Aorta (tissue), 5 donors: ENCODE measurements at places on chromosomes 5 and 9. TPM values are rescaled to one million over a fixed set of nuclear protein-coding genes. Genes with fewer than 3 reads are reported as not detected.

UBTD2 gene
- total RNA-seq = 17.0 TPM

CTNND2 gene
- total RNA-seq = 0.24 TPM

DNA sequence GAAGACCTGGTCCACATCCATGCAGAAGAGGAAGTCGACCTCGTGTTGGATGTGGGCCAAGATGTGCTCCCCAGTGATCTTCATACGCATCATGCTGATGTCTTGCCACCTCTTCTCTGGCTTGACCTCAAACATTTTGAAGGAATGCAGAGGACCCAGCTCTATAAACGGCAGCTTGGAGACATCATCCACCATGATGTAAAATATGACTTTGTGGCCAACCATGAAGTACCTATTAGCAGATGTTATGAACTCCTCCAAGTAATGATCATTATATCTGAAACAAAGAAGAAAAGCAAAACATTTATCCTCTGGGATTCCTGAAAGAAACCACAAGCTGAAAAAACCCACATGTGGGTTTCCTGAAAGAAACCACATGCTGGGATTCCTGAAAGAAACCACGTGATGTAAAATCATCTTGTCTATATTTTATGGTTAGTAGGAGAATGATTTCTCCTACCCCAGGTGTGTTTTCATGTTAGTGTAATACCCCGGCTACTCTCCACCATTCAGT is 52.3 kb downstream of the GGTA1 start:
- DNase-seq = no peak
- no peak overlapping the region for H3K27ac ChIP-seq
- no peaks in the 10 kb centered on the region for H3K36me3 ChIP-seq
- no peaks in the 10 kb centered on the region for H3K4me1 ChIP-seq

- no peak overlapping the region for H3K4me3 ChIP-seq
- no peaks in the 10 kb centered on the region for H3K36me3 ChIP-seq
- H3K27ac ChIP-seq = no peak overlapping the region
- DNase-seq = no peak
Measured at GRCh38 chr9:123631862-123632261, 275.9 kb downstream of the CRB2 start.

GRCh38 chr5:132473019-132473531 is 17.5 kb downstream of the IRF1 start:
- no peaks in the 10 kb centered on the region for H3K27me3 ChIP-seq
- H3K4me3 ChIP-seq = no peak overlapping the region
- H3K27ac ChIP-seq = no peak overlapping the region
- no peak for DNase-seq
- H3K4me1 ChIP-seq = no peaks in the 10 kb centered on the region

DNA sequence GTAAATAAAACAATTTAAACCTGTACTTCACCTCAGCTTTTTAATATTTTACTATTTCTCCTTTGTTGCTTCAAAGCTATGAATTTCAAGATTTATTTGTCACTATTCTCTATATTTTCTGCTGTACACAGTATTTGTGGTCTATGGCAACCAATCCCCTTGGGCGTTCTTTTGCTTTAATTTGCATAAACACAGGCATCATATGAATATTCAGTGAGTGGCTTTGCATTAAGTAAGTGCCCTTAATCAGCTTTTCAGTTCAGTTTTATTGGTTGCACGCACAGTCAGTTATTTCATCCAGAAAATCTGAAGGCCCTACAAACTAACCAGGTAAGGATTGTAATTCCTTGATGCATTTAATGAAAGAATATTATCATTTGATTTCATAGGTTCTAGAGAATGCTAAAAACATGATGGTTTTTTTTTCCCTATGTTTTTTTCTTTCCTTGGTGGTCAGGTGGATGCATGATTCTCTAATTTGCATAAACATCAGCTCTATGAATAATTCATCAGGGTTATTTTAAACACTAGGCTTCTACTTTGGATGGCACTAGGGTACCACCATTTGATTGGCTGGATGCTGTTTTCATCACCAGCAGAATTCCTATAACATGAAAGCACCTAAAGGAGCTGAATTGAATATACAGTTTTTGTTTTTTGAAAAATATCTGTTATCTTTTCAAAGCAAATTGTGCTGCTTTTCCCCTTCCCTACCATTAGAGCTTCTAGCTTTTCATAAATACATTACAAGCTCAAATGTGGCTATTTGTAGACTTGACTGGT is 249.2 kb upstream of the CCNH start:
- H3K4me1 ChIP-seq = no peaks in the 10 kb centered on the region
- no peaks in the 10 kb centered on the region for H3K36me3 ChIP-seq
- no peaks in the 10 kb centered on the region for H3K27me3 ChIP-seq
- no peak overlapping the region for H3K27ac ChIP-seq
- H3K4me3 ChIP-seq = no peak overlapping the region

DNA sequence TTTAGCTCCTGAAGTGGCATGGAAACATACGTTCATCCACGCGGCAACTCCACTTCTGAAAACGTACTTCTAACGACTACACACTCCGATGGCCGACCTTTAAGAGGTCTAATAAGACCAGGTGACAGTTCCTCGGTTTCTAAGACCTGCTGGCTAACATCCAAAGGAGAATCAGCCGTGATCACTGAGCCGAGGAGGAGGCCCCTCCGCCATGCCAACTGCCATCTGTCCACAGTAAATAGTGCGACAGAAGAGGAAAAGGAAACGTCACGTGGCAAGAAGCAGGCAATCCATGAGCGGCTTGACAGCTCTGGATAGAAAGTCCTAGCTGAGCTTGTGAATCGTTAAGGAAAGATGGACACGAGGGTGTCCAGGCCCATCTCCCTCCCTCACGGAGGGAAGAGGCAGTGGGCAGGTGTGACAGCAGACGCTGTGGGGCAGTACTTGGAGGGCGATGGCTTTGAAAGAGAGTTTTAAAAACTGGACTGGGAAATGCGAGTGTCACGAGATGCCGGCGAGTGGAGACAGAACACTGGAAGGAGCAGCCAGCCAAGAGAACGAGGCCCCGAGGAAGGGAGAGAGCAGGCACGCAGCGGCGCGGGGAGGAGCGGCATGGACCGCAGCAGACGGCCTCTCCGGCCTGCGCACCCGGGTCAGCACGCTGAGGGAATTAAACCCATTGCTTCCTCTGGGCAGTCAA is 66.7 kb upstream of the TBC1D9B start:
- no peaks in the 10 kb centered on the region for H3K4me1 ChIP-seq
- no peak overlapping the region for H3K4me3 ChIP-seq
- no peaks in the 10 kb centered on the region for H3K27me3 ChIP-seq
- no peak for DNase-seq
- no peak overlapping the region for H3K27ac ChIP-seq
- H3K36me3 ChIP-seq = no peaks in the 10 kb centered on the region

- no peaks in the 10 kb centered on the region for H3K36me3 ChIP-seq
- H3K27ac ChIP-seq = no peak overlapping the region
- no peak overlapping the region for H3K4me3 ChIP-seq
- H3K4me1 ChIP-seq = no peaks in the 10 kb centered on the region
- no peaks in the 10 kb centered on the region for H3K27me3 ChIP-seq
Measured at GRCh38 chr9:87088621-87089365, 141.5 kb upstream of the GAS1 start.
